ENCODE measurements at places on chromosomes 6 and 20.

GRCh38 chr20:13995086-13995665 is at the start of gene MACROD2:
TSS of gene MACROD2 (plus strand) at chr20:13995516.
- peak; percentile 93 for DNase-seq

DNA sequence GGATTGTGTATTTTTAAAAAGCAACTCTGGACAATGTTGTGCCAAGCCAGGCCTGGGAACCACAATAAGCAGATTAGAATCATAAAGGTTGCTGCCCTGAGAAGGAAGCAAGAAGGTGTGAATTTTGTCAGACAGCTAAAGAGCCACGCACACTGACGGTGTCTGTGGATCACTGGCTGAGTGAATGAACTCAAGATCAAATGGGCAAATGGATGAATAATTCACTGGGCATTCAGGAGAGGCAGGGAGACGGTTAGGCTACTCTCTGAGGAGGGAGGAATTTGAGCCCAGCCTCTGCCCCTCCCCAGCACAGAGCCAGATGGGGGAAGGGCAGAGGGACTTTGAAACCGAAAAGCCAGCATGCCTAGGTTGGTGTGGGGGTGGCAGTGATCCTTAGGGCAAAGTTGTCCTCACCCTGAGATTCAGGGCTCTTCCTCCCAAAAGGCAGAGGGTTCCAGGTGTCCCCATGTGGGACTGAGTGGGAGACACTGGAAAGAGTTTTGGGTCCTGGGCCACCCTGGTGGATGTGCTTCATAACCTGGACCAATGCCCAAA is 19.5 kb upstream of the SLC22A7 start:
- DNase-seq = no peak

- DNase-seq = peak; percentile 66
These were observed 349.2 kb downstream of the MAFB start for GRCh38 chr20:40339661-40340449.

DNA sequence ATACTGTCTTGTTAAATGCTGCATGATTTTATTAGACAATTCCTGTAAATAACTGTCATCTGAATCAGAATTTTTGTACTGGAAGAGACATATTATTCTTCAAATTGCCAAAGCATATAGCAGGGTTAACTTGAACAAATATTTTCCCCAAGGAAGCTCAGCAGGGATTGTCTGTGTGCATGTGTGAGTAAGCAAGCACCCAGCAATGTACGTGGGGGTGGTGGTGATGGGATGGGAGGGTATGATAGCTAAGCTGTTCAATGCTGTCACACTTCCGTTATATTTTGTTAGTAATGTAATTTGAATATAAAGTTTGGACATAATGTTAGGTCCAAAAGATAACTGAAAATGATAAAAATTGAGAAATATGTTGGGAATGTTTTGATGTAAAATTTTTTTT is 118.1 kb downstream of the MYB start:
- DNase-seq = no peak

DNA sequence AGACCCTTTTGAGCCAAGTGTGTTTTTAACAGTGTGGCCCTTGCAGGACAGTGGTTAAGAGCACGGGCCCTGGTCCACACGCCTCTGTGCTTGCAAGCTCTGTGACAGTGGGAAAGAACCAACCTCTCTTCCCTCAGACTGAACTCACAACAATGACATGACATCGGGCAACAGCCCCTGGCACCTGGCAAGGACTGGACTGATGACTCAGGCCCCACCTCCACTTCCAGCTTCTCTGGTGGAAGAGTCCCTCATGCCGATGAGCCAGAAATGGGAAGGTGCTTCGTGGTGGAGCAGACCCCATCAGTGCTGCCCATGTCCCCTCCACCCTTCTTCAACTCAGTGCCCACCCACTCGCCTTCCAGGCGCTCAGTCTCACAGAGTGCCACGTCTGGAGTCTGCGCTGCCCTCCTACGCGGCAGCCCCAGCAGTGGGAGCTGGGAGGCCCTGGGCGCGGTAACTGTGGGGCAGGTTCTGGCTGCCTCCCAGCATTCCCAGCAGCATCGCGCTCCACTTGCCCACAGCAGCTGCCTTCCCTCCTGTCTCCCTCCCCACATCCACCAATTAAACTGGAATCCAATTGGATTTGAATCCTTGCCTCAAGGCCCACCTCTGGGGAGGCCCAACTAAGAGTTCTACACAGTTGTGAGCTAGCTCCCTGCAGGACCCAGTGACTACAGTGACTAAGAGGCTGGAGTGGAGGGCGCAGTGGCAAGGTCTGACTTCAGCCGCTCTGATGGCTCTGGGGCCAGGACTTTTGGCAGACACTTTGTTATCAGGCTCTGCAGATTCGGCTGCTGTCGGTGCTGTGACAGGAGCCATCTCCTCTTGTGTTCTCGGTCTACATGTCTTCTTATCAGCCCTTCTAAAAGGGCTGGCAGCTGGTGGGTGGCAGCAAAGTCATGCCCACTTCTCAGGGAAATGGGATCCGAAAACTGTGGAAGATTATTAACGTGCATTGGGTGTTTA is 156.8 kb upstream of the MLN start:
- no peak for DNase-seq

- no peak for DNase-seq
These were observed 325.5 kb upstream of the ARID1B start for GRCh38 chr6:156451726-156452125.

- DNase-seq = no peak
These were observed 9.5 kb downstream of the DDX27 start for GRCh38 chr20:49228676-49229075.

All from Right ventricle myocardium superior (tissue), 1 donor.